ENCODE measurements at places on chromosomes 11 and 22.

- no peak for DNase-seq
Observed at GRCh38 chr11:90407350-90407749, 184.5 kb upstream of the CHORDC1 start.

DNA sequence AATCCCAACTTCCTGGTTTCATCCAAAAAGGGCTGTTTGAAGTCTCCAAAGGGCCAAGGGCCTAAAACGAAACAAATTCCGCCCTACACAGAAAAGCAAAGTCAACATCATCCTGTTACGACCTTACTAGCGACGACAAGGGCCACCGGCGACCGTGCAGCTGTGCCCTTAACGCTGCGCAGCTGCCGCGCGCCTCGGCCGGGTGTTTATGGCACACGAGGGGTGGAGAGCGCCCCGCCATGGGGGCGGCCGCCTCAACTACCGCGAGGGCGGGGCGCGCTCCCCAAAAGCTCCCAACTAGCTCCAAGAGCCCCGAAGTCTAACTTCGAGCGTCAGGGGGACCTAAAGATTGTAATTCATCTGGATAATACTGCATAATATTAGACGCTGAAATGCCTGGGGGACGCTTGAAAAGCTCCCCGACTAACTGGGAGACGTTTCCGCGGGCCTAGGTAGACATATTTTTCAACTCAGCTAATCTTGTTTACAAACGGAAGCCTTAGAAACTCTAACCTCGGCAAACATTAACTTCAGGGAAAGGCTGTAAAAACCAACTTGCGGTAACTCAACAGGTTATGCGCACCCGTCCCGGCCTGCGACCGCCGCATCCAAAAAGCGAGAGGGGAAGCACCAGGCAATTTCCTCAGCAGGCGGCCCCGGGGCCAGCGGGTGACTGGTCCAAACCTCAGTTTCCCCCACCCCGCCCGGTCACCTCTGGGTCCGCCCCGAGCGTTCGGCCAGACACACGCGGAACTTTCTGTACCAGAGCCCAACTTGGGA, 694 bp downstream of the TMEM123 start:
- DNase-seq, result peak; percentile 65

DNA sequence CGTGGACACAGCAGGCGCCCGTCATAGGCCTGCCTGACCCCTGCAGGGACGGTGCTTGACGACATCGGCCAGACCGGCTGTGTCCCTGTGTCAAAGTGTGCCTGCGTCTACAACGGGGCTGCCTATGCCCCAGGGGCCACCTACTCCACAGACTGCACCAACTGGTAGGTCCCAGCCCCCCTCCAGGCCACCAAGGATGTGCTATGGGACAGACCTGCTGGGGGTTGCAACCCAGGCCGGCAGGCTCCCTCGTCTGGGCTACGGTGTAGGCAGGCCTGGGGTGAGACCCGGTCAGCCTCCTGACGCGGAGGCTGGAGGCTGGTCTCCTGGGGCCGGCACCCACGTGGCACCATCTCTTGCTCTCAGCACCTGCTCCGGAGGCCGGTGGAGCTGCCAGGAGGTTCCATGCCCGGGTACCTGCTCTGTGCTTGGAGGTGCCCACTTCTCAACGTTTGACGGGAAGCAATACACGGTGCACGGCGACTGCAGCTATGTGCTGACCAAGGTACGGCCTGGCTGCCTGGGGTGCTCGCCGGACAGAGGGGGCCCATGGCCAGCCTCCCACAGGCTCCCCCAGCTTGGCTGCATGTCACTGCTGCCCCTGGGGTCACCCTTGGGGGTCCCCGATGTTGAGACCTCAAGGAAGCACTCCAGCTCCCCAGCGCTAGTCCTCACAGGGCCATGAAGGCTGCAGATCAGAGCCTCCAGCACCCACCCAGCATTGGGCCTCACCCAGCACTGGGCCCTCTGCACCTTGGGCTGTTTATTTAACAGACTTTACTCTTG, 7.7 kb downstream of the MUC5AC start:
- no peak for DNase-seq

- DNase-seq, result no peak
Observed at GRCh38 chr11:131192628-131193027, 177.8 kb upstream of the NTM start.

DNA sequence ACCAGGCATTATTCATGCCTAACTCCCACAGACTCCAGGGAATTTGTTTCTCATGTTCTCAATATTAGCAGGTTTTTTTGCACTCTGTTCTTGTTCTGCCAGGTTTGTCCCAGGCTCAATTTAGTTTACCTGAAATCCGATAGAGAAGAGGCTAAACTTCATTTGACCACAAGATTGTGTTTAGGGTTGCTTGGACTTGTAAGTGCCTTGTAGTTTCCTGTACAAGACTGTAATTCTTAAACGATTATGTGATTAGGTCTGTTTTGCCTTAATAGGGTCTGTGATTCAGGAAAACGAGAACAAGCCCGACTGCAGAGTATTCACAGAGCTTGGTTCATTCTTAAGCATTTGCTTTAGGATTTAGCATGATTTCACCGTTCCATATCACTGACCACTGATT, 1.8 kb downstream of the PRSS23 start:
- no peak for DNase-seq

- no peak for DNase-seq
Observed at GRCh38 chr11:69213964-69214363, 58.2 kb downstream of the SMIM38 start.

DNA sequence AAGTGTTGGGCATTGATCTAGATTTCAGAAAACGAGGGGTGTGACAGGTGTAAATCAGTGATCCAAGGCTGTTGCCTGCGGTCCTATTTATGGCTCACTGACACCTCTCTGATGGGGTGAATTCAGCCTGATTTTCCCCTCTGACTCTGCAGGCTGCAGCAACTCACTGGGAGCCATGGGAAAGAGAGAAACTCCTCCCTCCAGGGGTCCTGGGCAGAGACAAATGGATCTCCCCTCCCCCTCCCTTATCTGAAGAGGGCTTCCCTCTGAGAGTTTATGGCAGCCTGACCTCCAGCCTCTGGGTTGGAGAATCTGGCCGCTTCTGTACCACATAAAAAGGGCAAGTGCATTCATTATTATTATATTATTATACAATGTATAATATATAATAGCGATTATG, 1.8 kb upstream of the PKNOX2 start:
- no peak for DNase-seq

DNA sequence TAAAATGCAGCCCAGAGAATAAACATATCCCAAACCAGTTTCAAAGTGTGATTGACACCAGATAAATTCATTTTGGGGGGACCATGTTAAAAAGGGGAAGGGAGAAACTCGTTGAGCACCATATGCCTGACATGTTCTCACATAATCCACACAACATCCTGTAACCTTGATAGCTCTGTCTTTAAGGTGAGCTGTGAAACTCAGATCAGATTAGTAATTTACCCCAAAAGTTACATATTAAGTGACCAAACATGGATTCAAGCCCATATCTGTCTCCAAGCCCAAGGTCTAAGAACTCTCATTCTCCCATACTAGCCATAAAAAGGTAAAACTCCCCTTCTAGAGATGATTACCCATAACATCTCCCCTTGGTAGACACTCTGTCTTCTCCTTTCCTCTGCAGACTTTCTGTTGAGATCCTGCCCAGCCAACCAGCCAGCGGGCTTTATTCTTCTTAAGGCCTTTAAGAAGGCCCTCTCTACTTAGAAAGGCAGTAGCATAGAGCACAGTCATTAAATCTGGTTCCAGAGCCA, 150.7 kb downstream of the CCDC34 start:
- no peak for DNase-seq
